ENCODE measurements at places on chromosomes 13 and 19.
A peak's percentile ranks its signal among the peaks of the same experiment; 100 is the strongest.

DNA sequence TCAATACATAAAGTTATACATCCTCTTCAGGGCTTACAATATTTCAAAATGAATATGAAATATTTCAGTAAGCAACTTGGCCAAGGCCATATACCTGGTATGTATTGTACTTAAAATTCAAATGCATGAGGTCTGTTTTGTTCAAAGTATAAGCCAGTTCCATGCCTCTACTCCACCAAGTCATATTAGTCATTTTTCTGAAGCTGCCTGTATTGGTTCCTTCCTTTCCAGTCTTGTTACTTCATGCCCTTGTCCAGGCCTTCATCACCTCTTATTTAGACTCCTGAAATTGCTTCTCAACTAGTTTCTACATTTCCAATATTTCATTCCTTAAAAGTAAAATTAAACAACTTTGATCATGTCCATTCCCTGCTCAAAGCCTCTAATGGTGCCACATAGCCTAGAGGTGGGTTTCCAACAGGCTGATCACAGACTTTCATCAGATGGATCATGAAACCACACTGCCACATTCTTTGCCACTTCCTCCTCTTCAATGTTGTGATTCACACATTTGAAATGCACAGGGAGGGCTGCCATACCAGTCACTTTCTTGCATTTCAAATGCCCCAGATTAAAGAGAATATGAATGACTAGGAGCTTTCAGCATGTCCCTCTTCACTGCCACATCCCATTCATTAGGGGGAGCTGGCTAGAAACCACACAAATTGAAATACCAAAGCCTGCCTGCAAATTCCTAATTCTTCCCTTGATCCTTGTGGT lies 424.1 kb upstream of the DACH1 start:
- no peak for DNase-seq

- DNase-seq = no peak
These were observed 9.1 kb downstream of the ZNF610 start for GRCh38 chr19:52345162-52345561.

GRCh38 chr19:58346961-58347929 lies 6.0 kb downstream of the A1BG start:
- peak; percentile 46 for DNase-seq

GRCh38 chr13:110341445-110342244 lies 34.6 kb downstream of the COL4A2 start:
- DNase-seq = no peak

GRCh38 chr13:94033098-94033497 lies 446.4 kb downstream of the DCT start:
- no peak for DNase-seq

GRCh38 chr19:495402-496111 lies 729 bp upstream of the MADCAM1 start:
- no peak for DNase-seq

DNA sequence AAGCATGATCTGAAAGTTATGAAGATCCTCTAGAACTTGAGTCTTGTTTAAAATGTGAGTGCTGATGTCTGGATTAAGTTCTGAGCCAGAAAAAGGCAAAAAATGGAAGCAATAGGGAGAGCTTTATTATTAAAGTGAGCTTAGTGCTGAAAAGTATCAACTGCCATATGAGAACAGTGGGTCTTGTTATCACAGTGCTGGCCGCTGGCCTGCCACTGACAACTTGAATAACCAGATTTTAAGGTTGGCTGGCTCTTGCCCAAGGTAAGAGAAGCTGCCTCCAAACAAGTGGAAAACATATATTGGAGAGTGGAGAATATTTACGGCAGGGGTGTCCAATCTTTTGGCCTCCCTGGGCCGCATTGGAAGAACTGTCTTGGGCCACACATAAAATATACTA lies 33.9 kb downstream of the NUFIP1 start:
- DNase-seq = no peak

DNA sequence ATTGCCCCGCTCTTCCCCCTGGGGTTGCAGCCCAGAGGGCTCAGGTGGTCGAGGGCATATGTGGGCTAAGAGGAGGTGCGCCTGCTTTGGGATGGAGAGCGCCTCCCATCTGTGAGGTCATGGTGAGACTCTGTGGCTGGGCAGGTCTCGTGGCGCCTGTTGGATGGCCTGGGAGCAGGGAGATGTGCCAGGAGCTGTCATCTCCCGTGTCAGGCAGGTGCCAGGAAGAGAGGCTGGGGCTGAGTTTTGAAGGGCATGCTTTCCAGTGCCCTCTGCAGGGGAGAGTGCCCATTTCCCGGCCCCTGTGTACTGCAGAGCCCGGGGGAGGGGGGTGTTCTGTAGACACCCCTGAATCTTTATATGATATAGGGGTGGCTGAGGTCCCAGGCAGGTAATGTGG lies 2.8 kb downstream of the WTIP start:
- DNase-seq = no peak

DNA sequence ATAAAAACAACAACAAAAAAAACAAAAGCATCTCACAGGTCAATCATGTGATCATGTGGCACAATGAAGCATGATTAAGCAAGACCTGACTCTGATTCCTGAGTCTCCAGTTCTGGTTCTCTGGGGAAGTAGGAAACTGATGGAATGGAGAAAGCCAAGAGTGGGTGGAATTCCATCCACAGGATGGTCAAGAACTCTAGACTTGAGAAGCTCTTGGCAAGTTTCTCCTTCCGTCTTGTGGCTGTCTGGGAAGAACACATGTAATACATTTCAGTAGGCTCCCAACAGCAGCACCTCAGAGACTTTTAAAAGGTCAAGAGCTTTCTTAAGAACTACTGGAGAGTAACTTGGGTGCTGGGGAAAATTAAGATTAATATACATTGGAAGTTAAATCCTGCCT lies 78.6 kb upstream of the TSHZ3 start:
- no peak for DNase-seq

GRCh38 chr13:35455022-35455421 lies 21.5 kb downstream of the MAB21L1 start:
- DNase-seq = no peak

GRCh38 chr19:14786421-14786851 lies 8.1 kb upstream of the ADGRE2 start:
- DNase-seq = no peak

- DNase-seq = no peak
These were observed 535 bp downstream of the BSG start for GRCh38 chr19:572743-573518.

- no peak for DNase-seq
These were observed 1222.6 kb downstream of the EFNB2 start for GRCh38 chr13:105312906-105313305.

GRCh38 chr13:27663947-27664346 lies 42.3 kb downstream of the POLR1D start:
- DNase-seq = no peak

GRCh38 chr13:42946927-42947326 lies 45.1 kb downstream of the EPSTI1 start:
- DNase-seq = no peak

DNA sequence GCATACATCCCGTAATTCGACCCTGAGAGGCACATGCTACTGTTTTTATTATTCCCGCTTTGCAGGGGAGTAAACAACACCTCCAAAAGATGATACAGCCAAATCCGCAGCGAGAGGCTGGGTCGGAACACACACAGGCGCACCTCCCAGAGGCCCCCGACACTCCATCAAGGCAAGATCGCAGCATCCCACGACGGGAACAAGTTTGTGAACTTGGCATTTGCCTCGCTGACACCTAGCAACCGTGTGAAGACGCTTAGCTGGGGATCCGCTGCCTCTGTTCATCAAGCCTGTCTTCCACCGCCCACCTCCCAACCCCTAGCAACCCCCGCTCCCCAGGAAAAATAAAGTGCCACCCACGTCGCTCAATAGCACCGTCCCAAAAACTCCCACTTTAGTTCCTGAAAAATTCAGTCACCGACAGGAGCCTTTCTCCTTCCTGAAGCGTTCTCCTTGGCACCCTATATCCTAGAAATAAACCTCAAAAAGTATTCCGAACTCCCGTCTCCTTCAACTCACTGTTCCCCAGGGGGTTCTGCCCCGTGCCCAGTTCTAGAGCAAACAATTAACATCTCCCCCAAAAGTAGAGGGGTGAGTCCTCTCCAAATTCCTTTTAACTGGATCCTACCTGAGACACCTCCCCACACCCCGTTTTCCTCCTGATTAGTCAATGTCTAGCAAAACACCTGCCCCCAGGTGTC lies 1.7 kb downstream of the GNG7 start:
- DNase-seq = no peak

GRCh38 chr19:44974857-44975256 lies 19.7 kb downstream of the CLPTM1 start:
- DNase-seq = no peak

DNA sequence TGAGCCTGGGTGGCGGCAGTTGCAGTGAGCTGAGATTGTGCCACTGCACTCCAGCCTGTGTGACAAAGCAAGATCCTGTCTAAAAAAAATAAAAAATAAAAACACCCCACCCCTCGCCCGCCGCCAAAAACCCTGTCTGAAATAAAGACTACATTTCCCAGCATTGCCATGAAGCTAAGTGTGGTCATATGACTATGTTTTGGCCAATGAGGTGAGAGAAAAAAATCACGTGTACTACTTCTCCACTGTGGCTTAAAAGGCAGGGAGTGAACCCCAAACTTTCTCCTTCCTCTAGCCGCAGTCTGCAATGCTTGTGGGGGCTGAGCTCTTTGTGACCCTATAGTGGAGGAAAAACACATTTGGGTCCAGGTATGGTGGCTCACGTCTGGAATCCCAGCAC lies 54.9 kb downstream of the COLGALT1 start:
- DNase-seq = no peak

- DNase-seq = no peak
These were observed 17.8 kb upstream of the ADGRE5 start for GRCh38 chr19:14363183-14364097.

GRCh38 chr13:26909477-26909876 lies 148.9 kb upstream of the GPR12 start:
- no peak for DNase-seq

- no peak for DNase-seq
These were observed 5.5 kb downstream of the SF3A2 start for GRCh38 chr19:2242092-2242537.

DNA sequence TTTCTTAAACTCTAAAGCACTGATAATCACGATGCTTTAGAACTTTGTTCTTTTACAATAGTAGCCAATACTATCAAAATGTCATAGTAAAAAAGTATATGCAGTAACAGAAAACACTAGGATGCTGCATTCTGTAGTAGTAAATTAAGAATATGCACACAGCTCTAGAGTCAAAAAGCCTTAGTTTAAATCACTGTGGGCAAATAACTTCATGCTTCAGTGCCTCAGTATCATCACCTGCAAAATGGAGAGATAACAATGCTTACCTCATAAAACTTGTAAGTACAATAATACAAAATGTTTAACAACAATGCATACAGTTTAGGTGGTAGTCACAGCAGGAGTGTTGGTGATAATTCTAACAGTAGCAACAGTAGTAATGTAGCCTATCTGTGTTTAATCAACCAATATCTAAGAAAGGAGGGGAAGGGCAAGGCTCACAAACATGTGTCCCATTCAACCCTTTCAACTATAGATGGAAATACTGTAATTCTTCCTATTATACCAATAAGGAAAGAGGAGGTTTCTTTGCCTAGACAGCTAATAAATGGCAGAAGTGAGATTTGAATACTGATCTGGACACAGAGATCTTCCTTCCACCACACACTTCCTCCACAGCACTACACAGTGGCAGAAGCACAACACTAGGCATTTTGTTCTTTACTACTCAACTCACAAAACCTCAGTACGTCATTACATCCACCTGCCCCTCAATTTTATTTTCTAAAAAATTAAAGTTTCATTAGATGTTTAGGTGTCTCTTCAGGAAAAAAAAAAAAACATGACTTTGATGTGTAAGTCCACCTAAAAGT lies 4.6 kb downstream of the RBM26 start:
- no peak for DNase-seq

- no peak for DNase-seq
These were observed 29.1 kb downstream of the SIGLEC5 start for GRCh38 chr19:51600940-51601580.

GRCh38 chr13:73532987-73533510 lies 474.2 kb downstream of the KLF5 start:
- DNase-seq = no peak

DNA sequence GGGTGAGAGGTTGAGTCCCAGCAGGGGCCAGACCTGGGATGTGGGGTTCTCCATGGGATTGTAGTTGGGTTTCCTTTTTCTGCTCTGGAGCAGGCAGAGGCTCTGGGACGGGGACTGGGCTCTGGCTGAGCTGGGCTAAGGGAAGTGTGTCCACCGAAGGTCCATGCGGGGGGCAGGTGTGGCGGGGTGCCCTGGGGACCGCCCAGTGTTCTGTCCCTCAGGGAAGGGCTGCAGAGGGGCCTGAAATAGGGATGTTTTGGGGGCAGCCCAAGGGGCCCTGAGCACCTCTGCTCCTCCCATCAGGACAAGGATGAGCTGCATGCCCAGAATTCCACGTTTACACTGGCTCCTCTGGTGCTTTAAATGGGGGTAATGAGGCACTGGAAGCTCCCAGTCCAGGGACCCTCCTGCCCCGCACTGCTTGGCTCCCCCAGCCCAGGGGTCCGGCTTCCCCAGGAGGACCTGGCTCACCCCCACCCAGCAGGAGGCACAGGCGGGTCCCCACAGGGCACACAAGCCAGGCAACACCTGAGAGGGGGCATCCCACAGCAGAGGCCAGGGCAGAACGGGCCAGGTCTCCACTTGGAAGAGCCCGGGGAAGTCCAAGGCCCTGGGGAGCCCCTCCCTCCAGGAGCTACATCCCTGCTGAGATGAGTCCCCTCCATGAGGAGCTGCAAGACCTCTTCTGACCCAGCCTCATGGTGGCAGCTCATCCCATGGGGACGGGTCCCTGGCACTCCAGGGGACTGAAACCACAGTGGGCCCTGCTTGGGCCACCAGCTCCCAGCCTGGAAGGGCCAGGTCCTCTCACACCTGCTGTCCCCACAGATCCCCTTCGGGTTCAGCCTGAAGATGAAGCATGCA lies 14.7 kb upstream of the ZNF14 start:
- no peak for DNase-seq

GRCh38 chr13:99002172-99002710 lies 24.4 kb upstream of the DOCK9 start:
- no peak for DNase-seq

DNA sequence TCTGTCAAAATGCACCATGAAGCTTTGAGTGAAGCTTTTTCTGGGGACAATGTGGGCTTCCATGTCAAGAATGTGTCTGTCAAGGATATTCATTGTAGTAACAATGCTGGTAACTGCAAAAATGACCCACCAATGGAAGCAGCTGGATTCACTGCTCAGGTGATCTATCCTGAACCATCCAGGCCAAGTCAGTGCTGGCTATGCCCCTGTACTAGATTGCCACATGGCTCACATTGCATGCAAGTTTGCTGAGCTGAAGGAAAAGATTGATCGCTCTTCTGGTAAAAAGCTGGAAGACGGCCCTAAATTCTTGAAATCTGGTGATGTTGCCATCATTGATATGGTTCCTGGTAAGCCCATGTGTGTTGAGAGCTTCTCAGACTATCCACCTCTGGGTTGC lies 12.7 kb downstream of the GPR42 start:
- no peak for DNase-seq
